ENCODE measurements at places on chromosomes 16 and 17. TPM values are rescaled to one million over a fixed set of nuclear protein-coding genes. Genes with fewer than 3 reads are reported as not detected.
A peak's percentile ranks its signal among the peaks of the same experiment; 100 is the strongest.

FOXF1 gene
- total RNA-seq, result not detected

DNA sequence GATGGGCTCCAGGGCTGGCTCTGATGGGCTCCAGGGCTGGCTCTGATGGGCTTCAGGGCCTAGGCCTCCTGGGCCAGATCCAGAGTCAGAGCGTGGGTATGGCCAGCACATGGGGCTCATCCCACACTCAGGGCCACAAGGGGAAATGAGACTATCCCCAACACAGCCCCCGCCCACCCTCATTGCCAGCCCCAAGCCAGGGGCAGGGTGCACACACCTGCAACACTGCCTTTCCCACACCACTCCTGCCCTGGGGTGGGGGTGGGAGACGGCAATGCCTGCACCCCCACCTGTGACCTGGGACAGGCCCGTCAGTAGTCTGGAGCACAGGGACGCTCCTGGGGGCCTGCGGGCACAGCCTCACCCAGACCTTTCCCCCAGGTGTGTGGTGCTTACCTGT is 14.3 kb upstream of the ATP6V0C start:
- peaks cover 12% of the 10 kb centered on the region for H3K4me1 ChIP-seq
- DNase-seq, result no peak
- no peak overlapping the region for H3K4me3 ChIP-seq
- no peak overlapping the region for H3K27ac ChIP-seq
- H3K27me3 ChIP-seq, result no peaks in the 10 kb centered on the region

GRCh38 chr17:54992797-54993639 is 24.5 kb downstream of the STXBP4 start:
- H3K27me3 ChIP-seq, result no peaks in the 10 kb centered on the region
- DNase-seq, result peak; percentile 19
- H3K4me1 ChIP-seq, result no peaks in the 10 kb centered on the region
- H3K36me3 ChIP-seq, result peaks cover 3% of the 10 kb centered on the region
- no peak overlapping the region for H3K4me3 ChIP-seq

DNA sequence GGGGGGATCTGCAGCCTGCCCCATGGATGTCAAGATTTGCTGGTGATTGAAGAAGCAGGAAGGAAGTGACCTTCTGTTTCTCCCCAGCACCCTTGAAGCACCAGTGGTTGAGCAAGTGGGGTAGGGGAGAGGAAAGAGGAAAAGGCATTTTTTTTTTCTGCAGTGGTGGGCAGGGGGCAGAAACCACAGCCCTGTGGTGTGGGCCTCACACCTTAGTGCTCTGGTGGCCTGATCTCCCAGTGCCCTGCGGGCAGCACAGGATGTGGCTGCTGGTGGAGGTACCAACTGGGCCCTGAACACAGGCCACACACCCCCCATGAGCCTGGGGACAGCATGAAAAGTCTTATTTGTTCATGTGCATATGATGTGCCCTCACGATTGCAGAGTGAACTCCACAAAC is 7.1 kb downstream of the ITGAD start:
- DNase-seq, result no peak
- H3K4me1 ChIP-seq, result no peaks in the 10 kb centered on the region
- no peaks in the 10 kb centered on the region for H3K27me3 ChIP-seq
- no peaks in the 10 kb centered on the region for H3K36me3 ChIP-seq

- no peak overlapping the region for H3K27ac ChIP-seq
- H3K36me3 ChIP-seq, result no peaks in the 10 kb centered on the region
- no peak for DNase-seq
- H3K27me3 ChIP-seq, result peaks cover 2% of the 10 kb centered on the region
Observed at GRCh38 chr17:42061646-42062487, 11.5 kb upstream of the C17orf113 start.

GRCh38 chr16:89163297-89163696 is 8.3 kb upstream of the CDH15 start:
- H3K36me3 ChIP-seq, result no peaks in the 10 kb centered on the region
- H3K27me3 ChIP-seq, result no peaks in the 10 kb centered on the region
- H3K4me1 ChIP-seq, result peaks cover 6% of the 10 kb centered on the region

DNA sequence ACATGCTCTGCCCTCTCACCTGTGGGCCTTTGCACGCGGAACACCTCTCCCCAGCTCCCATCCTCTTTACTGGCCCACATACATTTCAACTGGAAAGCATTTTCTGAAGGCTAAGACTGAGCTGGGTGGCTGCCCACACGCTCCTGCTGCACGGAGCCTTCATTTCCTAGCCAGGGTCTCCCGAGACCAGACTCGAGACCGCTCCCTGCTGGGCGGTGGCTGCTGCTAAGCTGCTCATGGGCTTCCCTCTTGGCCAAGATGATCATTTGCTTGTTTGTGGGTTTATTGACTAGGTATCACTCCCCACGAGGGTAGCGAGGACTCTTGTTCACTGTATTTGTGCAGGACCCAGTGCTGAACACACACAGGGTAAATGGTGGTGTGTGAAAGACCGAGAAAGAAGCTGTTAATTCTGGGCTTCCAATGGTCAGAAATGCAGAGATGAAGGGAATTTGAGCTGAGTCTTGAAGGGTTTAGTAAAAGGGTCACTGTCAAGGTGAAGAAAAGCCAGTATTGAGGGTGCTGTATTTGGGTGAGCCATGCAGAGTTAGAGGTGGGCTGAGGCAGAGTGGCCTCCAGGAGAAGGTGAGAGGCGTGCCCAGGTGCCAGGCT is 907 bp downstream of the TRAPPC2L start:
- H3K4me1 ChIP-seq, result peaks cover 12% of the 10 kb centered on the region
- DNase-seq, result peak; percentile 47
- peak overlapping the region; percentile 88 for H3K27ac ChIP-seq
- no peaks in the 10 kb centered on the region for H3K27me3 ChIP-seq
- peaks cover 6% of the 10 kb centered on the region for H3K36me3 ChIP-seq

GPR139 gene
- total RNA-seq, result not detected

AURKB gene
- 3.7 TPM for total RNA-seq

DNA sequence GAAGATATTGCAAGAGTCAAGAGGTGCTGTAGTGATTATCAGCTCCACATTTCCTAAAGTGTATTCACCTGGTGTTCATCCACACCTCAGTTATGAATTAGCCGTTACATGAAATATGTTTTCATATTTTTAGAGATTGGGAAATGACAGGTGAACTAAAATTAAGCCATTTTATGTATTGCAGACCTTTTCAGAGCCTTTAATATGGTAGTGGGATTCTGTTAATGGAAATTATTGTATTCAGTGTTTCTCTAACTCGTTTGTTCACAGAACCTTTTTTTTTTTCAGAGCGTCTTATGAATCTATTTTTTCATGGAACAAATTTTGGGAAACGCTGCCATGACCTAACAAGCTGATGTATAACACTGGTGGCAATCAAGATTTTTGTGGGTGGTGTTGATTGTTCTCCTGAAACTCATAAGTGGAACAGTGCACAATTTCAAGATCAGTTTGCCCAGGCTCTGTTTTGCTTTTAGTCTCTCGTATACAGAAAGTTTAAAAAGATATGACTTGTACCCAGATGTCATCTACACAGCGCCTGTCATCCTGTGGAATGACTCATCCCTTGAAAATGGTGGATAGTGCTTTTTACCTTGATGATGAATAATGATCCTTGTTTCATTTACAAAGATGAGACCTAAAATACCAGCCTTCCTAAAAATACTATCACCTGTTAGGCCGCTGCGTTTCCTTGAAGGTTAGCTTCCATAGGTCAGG is 88.8 kb downstream of the ARHGAP44 start:
- H3K36me3 ChIP-seq, result no peaks in the 10 kb centered on the region
- no peak overlapping the region for H3K4me3 ChIP-seq
- no peaks in the 10 kb centered on the region for H3K27me3 ChIP-seq

GRCh38 chr16:56399047-56399446 is 26.3 kb downstream of the AMFR start:
- peaks cover 24% of the 10 kb centered on the region for H3K36me3 ChIP-seq
- no peak for DNase-seq
- no peaks in the 10 kb centered on the region for H3K27me3 ChIP-seq

CNGB1 gene
- total RNA-seq, result not detected

DNA sequence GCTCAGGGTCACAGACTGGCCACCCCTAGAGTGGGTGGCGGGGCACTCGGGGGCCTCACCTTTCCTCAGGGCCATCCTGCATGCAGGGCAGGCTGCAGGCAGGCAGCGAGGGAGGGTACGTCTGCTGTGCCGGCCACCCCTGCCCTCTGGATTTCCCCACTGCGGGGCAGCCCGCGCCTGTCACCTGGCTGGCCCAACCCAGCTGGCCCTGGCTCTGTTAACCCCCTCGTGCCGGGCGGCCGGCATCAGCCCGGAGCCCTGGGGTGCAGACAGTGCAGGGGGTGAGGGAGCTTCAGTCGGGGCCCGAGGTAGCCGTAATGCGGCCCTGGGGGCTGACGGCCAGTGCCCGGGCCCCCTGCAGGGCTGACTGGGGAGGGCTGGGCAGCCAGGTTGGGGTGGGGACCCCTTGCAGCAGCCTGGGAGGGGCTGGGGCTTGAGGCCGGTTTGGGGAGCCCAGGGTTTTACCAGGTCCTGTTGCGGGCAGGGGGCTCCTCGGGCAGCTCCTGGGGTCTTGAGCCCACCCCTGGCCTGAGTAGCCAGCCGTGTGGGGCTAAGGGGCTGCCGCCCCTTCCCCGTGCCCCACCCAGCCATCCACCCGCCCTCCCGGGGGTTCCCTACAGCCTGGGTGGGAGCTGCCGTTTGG is at the start of gene IGFALS:
Gene IGFALS, minus strand, starts transcription at position 128 of the 643 bp plus-strand sequence. Its CDS starts 53 bp downstream, at position 75.
- no peak within 1 kb of the TSS for H3K27ac ChIP-seq
- H3K36me3 ChIP-seq, result no peaks in the 10 kb centered on the region
- H3K4me1 ChIP-seq, result no peaks in the 10 kb centered on the region
- no peak for DNase-seq

TMEM238L gene
- total RNA-seq, result not detected

GRCh38 chr17:81428121-81428515 is 32.9 kb downstream of the BAHCC1 start:
- H3K4me1 ChIP-seq, result peaks cover 29% of the 10 kb centered on the region
- no peaks in the 10 kb centered on the region for H3K36me3 ChIP-seq
- H3K27me3 ChIP-seq, result no peaks in the 10 kb centered on the region
- DNase-seq, result no peak

GRCh38 chr16:56608876-56609462 is 585 bp downstream of the MT2A start:
- H3K36me3 ChIP-seq, result no peaks in the 10 kb centered on the region
- peak overlapping the region; percentile 98 for H3K27ac ChIP-seq
- H3K4me1 ChIP-seq, result peaks cover 62% of the 10 kb centered on the region
- peak overlapping the region; percentile 97 for H3K4me3 ChIP-seq
- no peak for DNase-seq

DNA sequence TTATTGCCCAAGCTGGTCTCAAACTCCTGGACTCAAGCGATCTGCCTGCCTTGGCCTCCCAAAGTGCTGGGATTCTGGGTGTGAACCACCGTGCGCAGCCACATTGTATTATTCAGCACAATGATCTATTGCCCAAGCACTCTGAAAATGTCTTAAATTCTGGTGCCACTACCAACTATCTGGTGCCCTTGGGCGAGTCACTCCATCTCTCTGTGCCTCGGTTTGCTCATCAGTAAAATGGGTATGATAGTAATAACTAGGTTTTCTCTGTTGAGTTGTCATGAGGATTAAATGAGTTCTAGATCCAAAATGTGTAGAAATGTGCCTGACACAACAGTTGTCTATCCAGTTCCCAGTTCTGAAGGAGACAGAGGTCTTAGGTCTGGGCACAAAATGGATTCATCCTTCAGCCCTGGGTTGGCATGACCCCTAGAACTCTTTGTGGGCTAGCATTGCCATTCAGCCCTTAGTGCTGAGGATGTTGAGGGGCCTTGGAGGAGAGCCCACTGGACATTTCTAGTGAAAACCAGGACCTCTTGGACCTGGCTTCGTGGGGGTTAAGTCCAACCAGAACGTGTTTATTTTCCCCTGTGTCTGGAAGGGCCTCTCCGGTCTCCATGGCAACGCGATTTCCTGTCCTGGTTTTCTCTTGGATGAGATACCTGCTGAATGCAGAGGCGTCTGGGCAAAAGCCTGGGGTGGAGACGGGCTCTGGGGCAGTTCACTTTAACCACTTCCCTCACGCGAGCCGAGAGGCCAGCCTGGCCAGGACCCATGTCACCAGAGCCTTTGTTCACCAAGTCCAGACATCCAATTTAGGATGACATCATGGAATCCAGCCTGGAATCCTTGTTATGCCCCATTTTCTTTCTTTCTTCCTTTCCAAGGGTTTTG is 43.7 kb upstream of the TNRC6A start:
- peak overlapping the region; percentile 14 for H3K4me3 ChIP-seq
- H3K4me1 ChIP-seq, result peaks cover 12% of the 10 kb centered on the region
- no peaks in the 10 kb centered on the region for H3K36me3 ChIP-seq
- peak; percentile 80 for DNase-seq

DNA sequence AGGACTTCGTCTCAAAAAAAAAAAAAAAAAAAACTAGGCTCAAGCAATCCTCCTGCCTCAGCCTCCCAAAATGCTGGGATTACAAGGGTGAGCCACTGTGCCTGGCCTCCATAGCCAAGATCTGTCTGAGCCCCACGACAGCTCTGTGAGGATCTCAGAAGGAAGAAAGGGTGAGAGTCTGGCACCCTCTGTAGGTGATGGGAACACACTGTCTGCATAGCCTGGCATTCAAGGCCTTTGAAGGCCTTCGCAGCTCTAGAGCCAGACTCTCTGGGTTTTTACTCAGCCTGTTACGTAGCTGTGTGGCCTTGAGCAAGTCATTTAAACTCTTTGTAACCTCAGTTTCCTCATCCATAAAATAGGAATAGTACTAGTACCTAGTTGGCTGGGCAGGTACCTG is 6.3 kb upstream of the XPO6 start:
- H3K4me1 ChIP-seq, result no peaks in the 10 kb centered on the region
- no peaks in the 10 kb centered on the region for H3K27me3 ChIP-seq
- no peak overlapping the region for H3K27ac ChIP-seq
- no peaks in the 10 kb centered on the region for H3K36me3 ChIP-seq
- DNase-seq, result no peak

GDPD1 gene
- 4.2 TPM for total RNA-seq

GRCh38 chr17:79922116-79922601 is 82.9 kb upstream of the CBX4 start:
- peaks cover 20% of the 10 kb centered on the region for H3K27me3 ChIP-seq
- H3K4me1 ChIP-seq, result no peaks in the 10 kb centered on the region
- H3K4me3 ChIP-seq, result no peak overlapping the region
- no peak overlapping the region for H3K27ac ChIP-seq
- no peak for DNase-seq
- H3K36me3 ChIP-seq, result no peaks in the 10 kb centered on the region

C1QTNF1 gene
- total RNA-seq, result 2.2 TPM

- H3K27ac ChIP-seq, result no peak overlapping the region
- peaks cover 16% of the 10 kb centered on the region for H3K4me1 ChIP-seq
- H3K36me3 ChIP-seq, result no peaks in the 10 kb centered on the region
- DNase-seq, result no peak
Observed at GRCh38 chr17:56700919-56701420, 107.5 kb downstream of the NOG start.

- no peak within 1 kb of the TSS for H3K27ac ChIP-seq
- DNase-seq, result no peak
- H3K4me3 ChIP-seq, result no peak within 1 kb of the TSS
- peaks cover 8% of the 10 kb centered on the region for H3K4me1 ChIP-seq
- no peaks in the 10 kb centered on the region for H3K36me3 ChIP-seq
- no peaks in the 10 kb centered on the region for H3K27me3 ChIP-seq
Observed at GRCh38 chr17:3557768-3558583, at the start of gene TRPV3. TRPV3 (minus strand) TSS chr17:3557812; CDS start chr17:3554850, 2,962 bp downstream.

- no peak overlapping the region for H3K27ac ChIP-seq
- no peaks in the 10 kb centered on the region for H3K4me1 ChIP-seq
- H3K4me3 ChIP-seq, result no peak overlapping the region
- no peak for DNase-seq
- no peaks in the 10 kb centered on the region for H3K27me3 ChIP-seq
Observed at GRCh38 chr16:69471121-69471520, 46.7 kb downstream of the CYB5B start.

Measured in astrocyte (in vitro differentiated cells and primary cell).